ENCODE measurements at places on chromosomes 5 and 9. TPM values are rescaled to one million over a fixed set of nuclear protein-coding genes. Genes with fewer than 3 reads are reported as not detected.

PAEP gene
- not detected for total RNA-seq

PCDH12 gene
- 1.7 TPM for total RNA-seq

SPINK5 gene
- total RNA-seq = 0.13 TPM

SEC16A gene
- 18.2 TPM for total RNA-seq

IL3 gene
- not detected for total RNA-seq

PCDHGA2 gene
- total RNA-seq = 1.7 TPM

FOXI1 gene
- total RNA-seq = not detected

SLC25A2 gene
- 0.31 TPM for total RNA-seq

CXCL14 gene
- total RNA-seq = not detected

GKAP1 gene
- total RNA-seq = 0.26 TPM

BTNL9 gene
- not detected for total RNA-seq

DMRTA1 gene
- total RNA-seq = 0.06 TPM

Measured in aortic smooth muscle cell (primary cell).